Upper lobe of right lung (tissue), 1 donor: ENCODE measurements at places on chromosomes 1 and 21.
A peak's percentile ranks its signal among the peaks of the same experiment; 100 is the strongest.

DNA sequence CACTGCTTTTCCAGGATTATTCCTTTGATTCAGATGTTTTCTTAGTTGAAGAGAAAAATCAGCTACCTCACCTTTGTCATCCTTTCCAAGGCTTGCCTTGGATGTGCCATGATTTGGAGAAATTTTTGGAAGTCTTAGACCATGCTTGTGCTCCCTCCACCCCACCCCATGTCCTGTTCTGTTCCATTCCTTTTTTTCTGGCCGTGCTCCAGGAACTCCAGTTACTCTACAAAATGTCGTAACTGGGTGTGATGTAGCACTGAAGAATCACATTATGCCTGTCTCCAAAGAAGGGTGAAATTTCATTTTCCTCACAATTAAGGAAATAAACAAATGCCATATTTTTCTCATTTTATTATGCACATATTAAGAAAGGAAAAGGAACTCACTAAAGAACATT, 217.8 kb upstream of the ZRANB2 start:
- no peak for DNase-seq

DNA sequence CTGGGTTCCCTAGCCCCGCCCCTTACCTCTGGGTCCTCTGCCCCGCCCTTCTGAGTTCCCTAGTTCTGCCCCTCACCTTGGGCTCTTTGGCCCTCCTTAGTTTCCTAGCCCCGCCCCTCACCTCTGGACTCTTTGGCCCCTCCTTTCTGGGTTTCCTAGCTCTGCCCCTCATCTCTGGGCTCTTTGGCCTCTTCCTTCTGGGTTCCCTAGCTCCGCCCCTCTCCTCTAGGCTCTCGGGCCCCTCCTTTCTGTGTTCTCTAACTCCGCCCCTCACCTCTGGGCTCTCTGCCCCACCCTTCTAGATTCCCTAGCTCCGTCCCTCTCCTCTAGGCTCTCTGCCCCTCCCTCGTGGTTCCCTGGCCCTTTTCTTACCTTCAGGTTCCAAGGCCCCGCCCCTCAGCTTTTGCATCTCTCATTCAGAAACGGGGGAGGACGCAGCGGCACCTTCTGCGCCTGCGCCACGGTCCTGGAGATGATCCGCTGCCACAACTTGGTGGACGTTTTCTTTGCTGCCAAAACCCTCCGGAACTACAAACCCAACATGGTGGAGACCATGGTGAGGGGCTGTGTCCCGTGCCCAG, 88.5 kb downstream of the PTPRU start:
- DNase-seq, result peak; percentile 54

DNA sequence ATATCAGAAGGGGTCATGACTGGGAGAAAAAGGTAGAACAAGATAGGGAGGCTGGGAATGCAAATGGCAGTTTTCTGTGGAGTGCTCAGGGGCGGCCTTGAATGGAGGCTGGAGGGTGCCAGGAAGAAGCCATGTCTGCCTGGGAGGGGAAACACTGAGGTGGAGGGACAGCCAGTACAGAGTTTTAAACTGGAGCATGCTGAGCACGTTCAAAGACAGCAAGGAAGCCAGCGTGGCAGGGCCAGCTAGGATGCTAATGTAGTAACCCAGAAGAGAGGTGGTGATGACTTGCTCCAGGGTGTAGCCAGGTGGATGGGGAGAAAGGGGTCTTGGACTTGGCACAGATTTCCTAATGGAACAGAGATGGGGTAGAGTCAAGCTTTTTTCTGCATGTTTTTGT, 445.8 kb upstream of the VAMP3 start:
- DNase-seq, result no peak

GRCh38 chr1:116515702-116516101, 55.1 kb downstream of the CD58 start:
- DNase-seq, result no peak

- DNase-seq, result no peak
Measured at GRCh38 chr1:81554108-81554507, 246.6 kb upstream of the ADGRL2 start.

GRCh38 chr1:29094433-29094832, 29.3 kb downstream of the TMEM200B start:
- no peak for DNase-seq

- DNase-seq, result no peak
Measured at GRCh38 chr1:78079580-78079979, 33.8 kb downstream of the GIPC2 start.

DNA sequence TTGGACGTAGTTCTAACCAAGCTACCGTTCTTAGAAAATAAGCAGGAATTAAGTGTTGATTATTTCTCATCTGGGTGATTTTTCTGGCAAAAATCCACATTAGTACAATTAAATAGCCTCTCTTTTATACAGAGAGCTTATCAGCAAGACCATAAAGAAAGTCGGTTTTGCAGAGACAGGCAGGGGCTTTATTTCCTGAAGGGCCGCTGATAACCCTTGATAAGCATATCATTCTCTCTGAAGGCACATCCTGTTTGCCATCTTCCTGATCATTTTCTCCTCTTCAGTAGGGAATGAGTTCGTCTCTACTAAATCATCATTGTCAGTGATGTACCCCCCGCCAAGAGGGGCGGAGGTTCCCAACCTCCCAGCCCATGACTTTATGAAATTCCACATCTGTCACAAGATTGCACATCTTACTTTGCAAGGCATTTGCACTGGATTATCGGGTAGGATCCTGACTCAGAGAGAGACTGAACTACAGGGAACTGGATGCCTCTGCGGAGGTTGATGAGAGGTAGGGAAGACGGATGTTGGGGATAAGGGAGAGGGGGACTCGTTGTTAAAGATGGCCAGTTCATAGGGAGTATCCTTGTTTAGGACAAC, 115.7 kb downstream of the KCNJ6 start:
- no peak for DNase-seq

DNA sequence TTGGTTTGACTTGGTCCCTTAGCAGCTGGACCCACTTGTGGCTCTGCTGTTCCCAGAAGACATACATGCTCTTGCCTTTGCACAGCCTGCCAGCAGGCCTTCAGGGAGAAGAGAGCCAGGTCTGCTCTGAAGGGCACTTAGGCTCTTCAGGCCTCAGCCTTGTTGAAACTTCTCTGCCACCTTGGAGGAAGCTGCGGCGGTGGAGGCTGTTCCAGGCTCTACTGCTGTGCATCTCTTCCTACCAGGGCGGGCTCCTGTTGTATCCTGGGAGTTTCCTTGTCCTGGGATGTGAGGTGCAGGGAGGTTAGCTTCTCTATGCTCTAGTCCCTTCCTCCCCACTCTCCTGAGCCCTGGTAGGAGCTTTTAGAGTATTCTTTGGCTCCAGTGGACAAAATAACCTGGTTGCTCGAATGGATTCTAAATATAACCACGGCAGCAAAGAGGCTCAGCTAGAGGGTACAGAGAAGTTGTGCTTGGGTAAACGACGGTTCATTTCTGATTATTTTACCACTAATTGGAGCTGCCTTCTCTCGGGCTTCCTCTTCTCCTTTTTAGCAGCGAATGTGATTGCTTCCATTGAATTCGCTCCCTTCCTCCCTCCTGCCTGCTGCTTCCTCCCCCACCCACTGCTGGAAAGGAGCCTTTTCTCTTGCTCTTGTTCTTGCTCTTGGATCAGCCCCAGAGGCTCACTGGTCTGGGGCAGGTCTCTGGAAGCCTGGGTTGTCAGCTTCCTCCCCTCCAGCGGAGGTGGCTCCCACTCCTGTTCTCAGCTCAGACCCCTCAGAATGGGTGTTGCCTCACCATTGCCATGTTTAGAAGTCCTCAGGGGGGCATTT, 126.6 kb upstream of the CACNA1E start:
- DNase-seq, result no peak

DNA sequence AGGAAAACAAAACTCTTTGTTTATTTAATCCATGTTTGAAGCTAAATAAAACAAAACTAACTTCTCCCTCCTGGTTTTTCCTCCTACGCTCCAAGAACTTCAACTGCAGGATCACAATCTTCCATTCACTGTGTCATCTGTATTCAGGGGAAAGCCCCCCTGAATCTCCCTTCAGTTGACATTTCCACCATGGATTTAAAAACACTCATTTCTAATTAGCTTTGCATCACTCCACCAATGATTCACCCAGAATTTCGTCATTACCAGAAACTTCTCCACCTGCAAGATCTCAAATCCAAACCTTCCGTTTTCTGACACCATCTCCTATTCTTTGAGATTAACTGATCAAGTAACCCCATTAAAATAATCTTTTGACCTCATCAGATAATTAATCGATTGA, 10.9 kb upstream of the RGS5 start:
- no peak for DNase-seq

DNA sequence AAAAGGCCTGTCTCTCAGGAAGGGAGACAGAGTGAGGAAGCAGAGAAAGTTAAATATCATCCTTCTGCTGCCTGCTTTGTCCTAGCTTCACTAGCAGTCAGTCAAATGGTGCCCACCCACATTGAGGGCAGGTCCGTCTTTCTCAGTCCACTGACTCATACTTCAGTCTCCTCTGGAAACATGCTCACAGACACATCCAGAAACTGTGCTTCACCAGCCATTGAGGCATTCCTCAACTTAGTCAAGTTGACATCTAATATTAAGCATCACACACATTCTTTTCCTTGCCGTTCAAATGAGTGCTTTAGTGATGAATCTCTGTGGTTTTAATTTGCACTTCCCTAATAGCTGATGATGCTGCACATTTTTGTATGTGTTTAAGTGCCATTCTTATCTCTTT, 777.8 kb upstream of the PRMT6 start:
- no peak for DNase-seq

DNA sequence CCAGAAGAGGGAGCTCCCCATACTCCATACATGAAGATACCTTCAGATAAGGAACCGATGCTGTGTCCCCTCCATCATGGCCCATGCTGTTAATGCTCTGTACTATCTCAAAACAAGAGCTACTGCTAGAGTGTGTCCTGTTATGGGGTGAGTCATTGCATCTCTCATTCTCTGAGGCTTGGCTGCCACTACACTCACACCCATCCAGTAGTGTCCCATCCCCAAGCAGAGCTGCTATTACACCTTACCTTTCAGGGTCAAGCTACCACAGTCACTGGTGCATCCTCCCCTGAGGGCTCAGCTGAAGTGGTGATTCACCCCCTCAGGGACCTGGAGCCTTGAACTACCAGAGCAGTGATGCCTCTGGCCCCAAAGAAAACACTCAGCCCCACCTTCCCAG, 198.5 kb downstream of the PLA2G4A start:
- no peak for DNase-seq

DNA sequence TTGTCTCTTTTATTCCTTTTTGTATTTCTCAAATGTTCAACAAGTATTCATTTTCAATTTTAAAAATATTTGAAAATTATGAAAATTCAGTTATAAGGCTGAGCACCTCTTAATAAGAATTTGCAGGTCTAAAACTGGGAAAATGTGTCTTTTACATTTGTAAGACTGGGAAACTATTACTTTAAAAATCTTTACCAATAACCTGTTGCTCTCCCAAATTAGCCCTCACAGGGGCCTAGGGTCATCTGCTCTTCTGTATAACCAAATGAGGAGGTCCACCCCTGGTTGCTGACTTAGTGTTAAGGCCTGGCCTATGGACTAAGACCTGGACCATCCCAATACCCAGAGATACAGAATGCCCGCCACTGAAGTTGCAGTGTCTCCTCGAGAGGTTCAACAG, 280.5 kb downstream of the PLPP3 start:
- DNase-seq, result no peak
